ENCODE measurements at places on chromosomes 2 and 18.

GRCh38 chr2:589281-590130 is 87.7 kb downstream of the TMEM18 start:
- H3K4me1 ChIP-seq, result peaks cover 10% of the 10 kb centered on the region
- no peaks in the 10 kb centered on the region for H3K36me3 ChIP-seq
- no peak for DNase-seq
- H3K4me3 ChIP-seq, result no peak overlapping the region
- H3K27me3 ChIP-seq, result peaks cover 1% of the 10 kb centered on the region

DNA sequence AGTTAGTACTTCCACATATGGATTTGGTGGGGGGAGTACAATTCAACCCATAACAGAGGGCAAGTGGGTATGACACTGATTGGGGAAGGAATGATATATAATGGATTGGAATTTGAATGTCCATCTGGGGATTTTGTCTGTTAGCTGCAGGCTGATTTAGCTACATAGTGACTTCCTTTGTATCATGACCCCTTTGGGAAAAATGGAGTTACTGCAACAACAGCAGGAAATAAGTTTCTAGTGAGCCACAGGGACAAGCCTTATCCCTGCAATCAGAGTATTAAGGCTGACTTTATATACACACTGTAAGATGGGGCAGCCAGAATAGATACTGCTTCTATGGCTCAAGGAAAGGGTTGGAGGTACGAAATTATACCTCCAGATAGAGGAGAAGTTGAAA is 404.4 kb upstream of the MEIS1 start:
- no peaks in the 10 kb centered on the region for H3K27me3 ChIP-seq
- no peaks in the 10 kb centered on the region for H3K4me1 ChIP-seq
- no peak overlapping the region for H3K4me3 ChIP-seq
- DNase-seq, result no peak
- H3K27ac ChIP-seq, result no peak overlapping the region
- H3K36me3 ChIP-seq, result no peaks in the 10 kb centered on the region

DNA sequence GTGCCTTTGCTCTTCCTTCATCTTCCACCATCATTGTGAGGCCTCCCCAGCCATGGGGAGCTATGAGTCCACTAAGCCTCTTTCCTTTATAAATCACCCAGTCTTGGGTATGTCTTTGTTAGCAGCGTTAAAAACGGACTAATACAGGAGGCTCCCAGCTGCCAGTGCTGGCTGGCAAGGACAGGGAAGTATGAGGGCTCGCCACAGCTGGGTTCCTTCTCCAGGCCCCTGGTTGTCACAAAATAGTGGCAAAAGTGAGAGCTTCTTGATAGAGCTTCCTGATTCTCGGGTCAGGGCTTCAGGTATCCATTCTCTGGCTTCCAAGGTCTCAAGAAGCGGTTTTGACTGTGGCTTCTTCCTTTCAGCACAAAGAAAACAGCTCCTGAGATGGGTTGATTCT is 85.0 kb downstream of the ZNF516 start:
- H3K36me3 ChIP-seq, result no peaks in the 10 kb centered on the region
- no peak for DNase-seq
- peaks cover 13% of the 10 kb centered on the region for H3K4me1 ChIP-seq
- peak overlapping the region; percentile 46 for H3K27ac ChIP-seq
- H3K4me3 ChIP-seq, result no peak overlapping the region
- H3K27me3 ChIP-seq, result no peaks in the 10 kb centered on the region

DNA sequence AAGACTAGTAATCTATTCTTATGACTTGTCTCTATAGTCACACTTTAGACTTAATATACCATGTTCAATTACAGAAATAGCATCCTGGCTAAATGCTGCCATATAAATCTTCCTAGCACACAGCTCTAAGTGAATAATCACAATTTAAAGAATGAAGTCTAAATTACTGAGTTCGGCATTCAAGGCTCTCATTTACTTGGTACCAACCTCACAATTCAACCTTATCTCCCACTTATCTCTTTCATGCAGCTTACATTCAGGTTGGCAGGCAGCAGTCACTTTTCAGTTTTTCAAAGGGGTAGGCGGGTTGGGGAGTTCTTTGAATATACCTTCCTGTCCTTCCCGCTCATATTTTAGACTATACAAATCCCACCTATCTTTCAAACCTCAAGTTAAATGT is 1.5 kb downstream of the MMADHC start:
- peak overlapping the region; percentile 94 for H3K27ac ChIP-seq
- peak overlapping the region; percentile 97 for H3K4me3 ChIP-seq
- no peaks in the 10 kb centered on the region for H3K4me1 ChIP-seq
- H3K36me3 ChIP-seq, result peaks cover 2% of the 10 kb centered on the region
- no peak for DNase-seq
